Lower leg skin (tissue), 4 donors: ENCODE measurements at places on chromosomes 5 and 9.

- DNase-seq: no peak
These were observed 612.6 kb downstream of the PSAT1 start for GRCh38 chr9:78909566-78909965.

- no peak for DNase-seq
These were observed 25.9 kb upstream of the MSANTD3 start for GRCh38 chr9:100401042-100401441.

GRCh38 chr5:143108498-143109128 lies 294.9 kb downstream of the NR3C1 start:
- no peak for DNase-seq

GRCh38 chr5:32932241-32932935 lies 221.3 kb downstream of the NPR3 start:
- DNase-seq: no peak

DNA sequence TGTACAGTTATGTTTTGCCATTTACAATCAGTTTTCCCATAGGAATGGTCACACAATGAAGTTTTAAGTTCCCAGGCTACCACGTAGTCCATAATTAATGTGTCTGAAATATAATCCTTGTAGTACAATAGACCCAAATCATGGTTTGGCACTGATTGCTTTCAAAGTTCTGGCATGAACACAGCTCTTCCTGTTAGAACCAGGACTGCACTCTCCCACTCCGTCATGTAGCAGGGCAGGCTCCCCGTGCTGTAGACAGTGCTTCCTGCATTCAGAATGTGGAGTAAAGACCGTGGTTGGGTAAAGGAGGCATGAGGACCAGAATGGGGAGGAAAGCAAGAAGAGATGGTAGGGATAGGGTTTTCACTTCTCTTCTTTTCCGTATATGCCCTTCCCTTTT lies 4.0 kb downstream of the SEC61B start:
- no peak for DNase-seq

DNA sequence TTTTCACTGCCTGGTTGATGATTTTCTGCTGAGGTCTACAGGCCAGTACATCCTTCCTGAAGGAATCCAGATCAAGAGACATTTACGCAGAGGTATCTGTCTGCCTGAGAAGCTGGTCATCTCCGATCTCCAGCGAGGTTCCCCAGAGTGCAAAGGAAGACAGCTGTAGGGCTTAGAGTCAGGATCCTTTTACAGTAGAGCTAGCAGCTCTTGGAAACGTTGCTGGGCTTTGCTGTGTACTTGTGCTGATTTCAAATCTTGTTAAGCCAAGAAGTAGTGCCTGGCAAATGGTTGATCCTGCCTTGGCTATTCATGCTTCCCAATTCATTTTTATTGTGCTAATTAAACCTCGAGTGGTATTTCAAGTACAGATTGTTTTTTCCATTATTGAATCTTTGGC lies 48.9 kb downstream of the NTRK2 start:
- no peak for DNase-seq

- DNase-seq: no peak
These were observed 280.3 kb downstream of the NPR3 start for GRCh38 chr5:32991421-32991815.

GRCh38 chr9:33133186-33133585 lies 34.0 kb downstream of the B4GALT1 start:
- DNase-seq: peak; percentile 59

DNA sequence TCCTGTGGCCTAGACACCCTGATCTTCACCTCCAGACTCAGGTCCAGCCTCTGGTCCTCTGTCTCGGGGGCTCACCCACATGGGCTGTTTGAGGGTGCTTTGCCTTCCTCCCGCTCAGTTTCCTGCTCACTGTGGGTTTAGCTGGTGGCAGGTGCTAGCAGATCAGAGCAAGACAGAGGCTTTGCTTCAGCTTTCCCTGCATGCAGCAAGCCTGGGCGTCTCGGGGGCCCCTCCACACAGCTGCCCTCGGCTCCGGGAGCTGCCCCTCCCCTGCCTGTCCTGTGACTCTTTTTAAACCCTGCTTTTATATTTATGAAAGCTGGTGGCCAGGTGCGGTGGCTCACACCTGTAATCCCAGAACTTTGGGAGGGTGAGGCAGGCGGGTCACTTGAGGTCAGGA lies 14.6 kb downstream of the MRPL36 start:
- no peak for DNase-seq

GRCh38 chr5:123929055-123929474 lies 417.1 kb downstream of the CSNK1G3 start:
- no peak for DNase-seq

DNA sequence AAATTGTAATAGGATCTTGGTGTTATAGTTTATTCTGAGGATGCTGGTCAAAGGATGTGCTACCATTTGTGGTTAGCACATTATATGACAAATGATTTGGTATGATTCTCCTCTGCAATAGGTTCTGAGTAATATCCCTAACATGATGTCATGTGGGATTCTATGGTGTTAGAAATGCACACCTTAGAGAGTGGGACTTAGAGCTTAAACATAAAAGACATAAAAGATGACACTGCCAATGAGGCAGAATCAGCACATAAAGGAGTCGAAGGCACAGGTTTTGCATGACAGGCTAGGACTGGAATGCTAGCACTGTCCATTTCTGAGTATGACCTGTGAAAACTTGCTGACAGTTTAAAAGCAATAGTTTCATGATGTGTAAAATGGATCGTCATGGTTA lies 100.4 kb downstream of the OSTF1 start:
- DNase-seq: no peak

- peak; percentile 74 for DNase-seq
These were observed 11.3 kb downstream of the FLT4 start for GRCh38 chr5:180637962-180638680.

- DNase-seq: no peak
These were observed 167.3 kb upstream of the IRX1 start for GRCh38 chr5:3428334-3428733.

GRCh38 chr9:68747043-68747533 lies 42.0 kb downstream of the PIP5K1B start:
- no peak for DNase-seq

- no peak for DNase-seq
These were observed 19.6 kb upstream of the LAMC3 start for GRCh38 chr9:130989391-130989790.

DNA sequence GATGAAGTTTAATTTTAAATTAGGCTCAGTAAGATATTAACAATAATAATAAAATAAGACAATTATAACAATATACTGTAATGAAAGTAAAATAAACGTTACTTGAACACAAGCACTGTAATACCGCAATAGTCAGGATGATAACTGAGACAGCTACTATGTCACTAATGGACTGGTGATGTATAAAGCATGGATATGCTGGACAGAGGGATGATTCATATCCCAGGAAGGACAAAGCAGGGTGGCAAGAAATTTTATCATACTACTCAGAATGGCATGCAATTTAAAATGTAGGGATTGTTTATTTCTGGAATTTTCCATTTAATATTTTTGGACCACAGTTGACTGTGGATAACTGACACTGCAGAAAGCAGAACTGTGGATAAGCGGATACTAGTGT lies 196.9 kb downstream of the VPS13A start:
- no peak for DNase-seq

DNA sequence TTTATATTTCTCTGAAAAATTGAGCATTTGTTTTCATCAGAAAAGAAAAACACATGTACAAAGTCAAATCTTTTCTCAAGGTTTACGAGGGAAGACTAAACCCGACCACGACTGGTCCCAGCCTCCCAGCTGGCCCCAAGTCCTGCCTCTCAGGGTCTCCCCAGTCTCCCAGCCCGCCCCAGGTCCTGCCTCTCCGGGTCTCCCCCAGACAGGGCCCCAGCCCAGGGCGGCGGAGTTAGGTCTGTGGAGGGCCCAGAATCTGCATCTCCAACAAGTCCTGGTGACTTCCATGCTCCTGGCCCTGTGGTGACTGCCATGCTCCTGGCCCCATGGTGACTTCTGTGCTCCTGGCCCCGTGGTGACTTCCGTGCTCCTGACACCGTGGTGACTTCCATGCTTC lies 359.9 kb downstream of the IRX2 start:
- DNase-seq: no peak

GRCh38 chr9:77854258-77854915 lies 177.2 kb downstream of the GNAQ start:
- DNase-seq: no peak

- DNase-seq: no peak
These were observed 40.4 kb downstream of the GLIS3 start for GRCh38 chr9:4259489-4259888.

DNA sequence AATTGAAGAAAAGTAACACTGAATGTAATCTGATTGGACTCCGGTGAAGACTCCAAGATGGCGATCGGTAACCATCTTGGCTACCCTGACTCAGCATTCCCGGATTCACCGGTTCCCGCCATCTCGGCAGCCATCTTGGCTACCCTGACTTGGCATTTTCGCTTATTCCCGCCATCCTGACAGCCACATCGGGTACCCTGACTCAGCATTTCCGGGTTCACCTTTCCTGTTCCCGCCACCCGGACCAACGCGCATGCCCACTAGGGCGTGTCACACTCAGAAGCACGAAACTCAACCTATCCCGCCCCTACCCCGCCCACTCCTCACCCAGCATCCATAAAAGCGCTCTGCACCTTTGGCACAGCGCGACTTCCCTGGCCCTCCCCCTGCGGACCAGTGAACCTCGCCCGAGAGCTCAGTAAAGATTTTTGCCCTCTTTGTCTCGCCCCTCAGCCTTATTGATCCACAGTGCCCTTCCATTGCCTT lies 17.2 kb downstream of the SPTLC1 start:
- peak; percentile 92 for DNase-seq

- peak; percentile 76 for DNase-seq
These were observed 29.8 kb upstream of the SLC6A3 start for GRCh38 chr5:1474866-1475543.
